Hypothalamus (tissue), 51 donors: ENCODE measurements at places on chromosomes 16 and 17.

- DNase-seq, result no peak
Observed at GRCh38 chr17:28478712-28479615, 5.5 kb downstream of the SLC13A2 start.

- no peak for DNase-seq
Observed at GRCh38 chr16:84414789-84415326, 46.5 kb downstream of the ATP2C2 start.

DNA sequence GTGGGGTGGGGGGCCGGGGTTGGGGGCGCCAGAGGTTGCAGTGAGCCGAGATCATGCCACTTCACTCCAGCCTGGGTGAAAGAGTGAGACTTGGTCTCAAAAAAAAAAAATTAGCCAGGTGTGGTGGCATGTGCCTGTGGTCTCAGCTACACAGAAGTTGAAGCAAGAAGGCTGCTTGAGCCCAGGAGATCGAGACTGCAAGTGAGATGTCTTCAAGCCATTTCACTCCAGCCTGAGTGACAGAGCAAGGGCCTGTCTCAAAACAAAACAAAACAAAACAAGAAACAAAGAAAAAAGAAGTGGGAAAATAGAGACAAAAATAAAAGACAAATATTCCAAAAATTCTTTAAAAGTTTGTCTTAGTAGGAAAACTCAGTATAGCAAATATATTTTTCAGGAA lies 135.1 kb upstream of the CORO6 start:
- DNase-seq, result no peak

DNA sequence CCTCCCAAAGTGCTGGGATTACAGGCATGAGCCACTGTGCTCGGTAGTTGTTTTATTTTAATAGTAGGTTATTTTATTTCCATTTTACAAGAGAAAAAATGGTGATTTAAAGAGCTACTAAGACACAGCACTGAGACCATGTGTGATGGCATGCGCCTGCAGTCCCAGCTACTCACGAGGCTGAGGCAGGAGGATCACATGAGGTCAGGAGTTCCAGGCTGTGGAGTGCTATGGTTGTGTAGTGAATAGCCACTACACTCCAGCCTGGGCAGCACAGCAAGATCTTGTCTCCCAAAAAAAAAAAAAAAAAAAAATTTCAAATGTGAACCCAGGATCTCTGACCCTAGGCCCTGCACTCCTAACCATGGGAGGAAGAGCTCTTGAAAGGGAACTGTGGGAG lies 3.7 kb downstream of the SERPINF1 start:
- no peak for DNase-seq

DNA sequence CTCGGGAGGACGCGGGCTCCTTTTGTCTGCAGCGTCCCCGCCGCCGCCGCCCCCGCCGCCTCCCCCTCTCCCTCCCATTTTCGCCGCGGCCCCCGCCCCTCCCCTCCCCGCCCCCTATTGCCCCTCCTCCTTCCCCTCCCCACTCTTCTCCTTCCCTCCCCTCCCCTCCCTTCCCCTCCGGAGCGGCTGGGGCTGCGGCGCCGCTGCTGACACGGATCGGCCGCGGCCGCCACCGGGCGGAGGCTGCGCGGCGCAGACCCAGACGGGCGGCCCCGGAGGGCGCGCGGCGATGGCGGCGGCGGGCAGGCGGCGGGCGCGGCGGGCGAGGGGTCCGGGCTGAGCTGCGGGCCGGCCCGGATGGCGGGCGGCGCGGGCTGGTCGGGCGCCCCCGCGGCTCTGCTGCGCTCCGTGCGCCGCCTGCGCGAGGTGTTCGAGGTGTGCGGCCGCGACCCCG lies at the start of gene RAB11FIP4:
Gene RAB11FIP4 (plus strand): TSS at position 180 of the 454 bp plus-strand sequence. CDS start 178 bp downstream, at position 358.
- DNase-seq, result peak; percentile 24

- no peak for DNase-seq
Observed at GRCh38 chr16:49483651-49484450, 110.2 kb downstream of the C16orf78 start.

GRCh38 chr17:35099908-35100307 lies 19.8 kb downstream of the RAD51D start:
- no peak for DNase-seq

GRCh38 chr17:4246674-4247073 lies 17.1 kb downstream of the ANKFY1 start:
- DNase-seq, result no peak
